Eye (tissue), 1 donor: ENCODE measurements at places on chromosomes 6 and 20.
A peak's percentile ranks its signal among the peaks of the same experiment; 100 is the strongest.

DNA sequence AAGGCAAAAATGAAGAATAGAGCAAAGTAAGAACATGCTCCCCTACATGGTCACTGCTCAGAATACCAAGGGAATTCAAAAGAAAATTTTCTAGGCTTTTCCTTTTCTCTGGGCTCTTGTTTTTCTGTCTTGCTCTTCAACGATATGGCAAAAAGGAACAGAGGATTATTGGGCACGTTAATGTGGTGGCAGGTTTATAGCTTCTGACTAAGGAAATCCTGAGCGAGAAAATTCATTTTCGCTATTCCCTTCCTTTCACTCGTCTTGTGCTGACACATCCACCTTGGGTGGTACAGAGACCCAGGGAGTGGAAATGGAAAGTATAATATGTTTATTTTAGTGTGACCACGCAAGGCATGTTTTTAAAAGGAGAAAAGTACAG lies 132.8 kb downstream of the TRIM27 start:
- DNase-seq: no peak

- no peak for DNase-seq
Measured at GRCh38 chr6:134138226-134138975, 86.0 kb upstream of the SLC2A12 start.

DNA sequence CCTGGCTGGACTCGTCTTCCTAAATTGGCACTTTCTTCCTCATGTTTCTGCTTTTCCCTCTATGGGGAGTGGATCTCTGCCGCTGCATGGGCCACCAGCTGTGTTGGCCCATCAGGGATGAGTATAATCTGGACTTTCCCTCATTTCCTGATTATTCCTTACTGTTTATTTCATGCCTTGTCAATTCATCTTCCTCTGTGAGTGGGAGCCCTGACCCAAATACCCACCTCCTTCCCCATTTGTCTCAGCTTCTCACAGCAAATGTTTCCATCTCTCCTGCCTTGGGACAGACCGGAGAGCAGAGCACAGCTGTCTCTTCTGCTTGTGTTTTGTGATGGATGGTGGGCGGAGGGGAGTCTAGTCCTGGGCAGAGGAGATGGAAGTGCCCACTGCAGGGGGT lies 212.7 kb downstream of the UST start:
- DNase-seq: no peak

- peak; percentile 54 for DNase-seq
Measured at GRCh38 chr20:34268851-34269636, 27.8 kb downstream of the ASIP start.

- DNase-seq: no peak
Measured at GRCh38 chr20:7291323-7291943, 523.9 kb downstream of the BMP2 start.

DNA sequence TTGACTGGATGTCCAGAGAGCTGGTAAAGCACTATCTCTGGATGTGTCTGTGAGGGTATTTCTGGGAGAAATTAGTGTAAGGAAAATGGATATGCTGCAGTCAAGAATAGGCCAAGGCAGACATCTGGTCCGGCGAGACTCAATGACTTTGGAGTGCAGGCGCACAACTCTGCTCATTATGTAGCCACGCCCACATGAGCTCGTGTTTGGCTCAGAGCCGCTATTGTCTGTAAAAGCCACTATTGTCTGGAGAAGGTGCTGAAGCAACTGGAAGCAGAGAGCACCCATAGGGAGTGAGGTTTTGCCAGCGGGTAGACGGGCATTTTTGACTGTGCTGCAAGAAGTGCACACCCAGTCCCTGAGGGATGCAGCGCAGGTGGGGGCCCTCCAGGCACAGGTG lies 305.0 kb upstream of the POU3F2 start:
- no peak for DNase-seq

- no peak for DNase-seq
Measured at GRCh38 chr20:24494460-24494920, 25.1 kb downstream of the SYNDIG1 start.

GRCh38 chr6:110476046-110476849 lies at the start of gene SLC22A16:
SLC22A16 (minus strand) TSS chr6:110476613; CDS start chr6:110476574, 39 bp downstream.
- DNase-seq: peak; percentile 51

GRCh38 chr6:117674991-117675657 lies at the start of gene NUS1:
NUS1 (plus strand) TSS chr6:117675469; CDS start chr6:117675671, 202 bp downstream.
- DNase-seq: peak; percentile 100

- no peak for DNase-seq
Measured at GRCh38 chr20:21257192-21257591, 45.9 kb upstream of the XRN2 start.

GRCh38 chr6:99354983-99355382 lies 5.5 kb upstream of the FAXC start:
- no peak for DNase-seq

GRCh38 chr6:85008296-85009009 lies 244.1 kb upstream of the TBX18 start:
- DNase-seq: no peak
